ENCODE measurements at places on chromosomes 11 and 22. TPM values are rescaled to one million over a fixed set of nuclear protein-coding genes. Genes with fewer than 3 reads are reported as not detected.

Gene MRPL49
- total RNA-seq = 51.5 TPM

Gene NELL1
- 176 TPM for total RNA-seq

GRCh38 chr11:49202287-49202976, 6.0 kb downstream of the FOLH1 start:
- no peak overlapping the region for H3K4me3 ChIP-seq
- no peaks in the 10 kb centered on the region for H3K27me3 ChIP-seq
- no peak for DNase-seq
- H3K36me3 ChIP-seq = no peaks in the 10 kb centered on the region
- no peak overlapping the region for H3K27ac ChIP-seq
- H3K4me1 ChIP-seq = no peaks in the 10 kb centered on the region

Gene CD3E
- total RNA-seq = not detected

GRCh38 chr22:50479721-50480120, 1.6 kb upstream of the ADM2 start:
- peaks cover 3% of the 10 kb centered on the region for H3K27me3 ChIP-seq
- H3K27ac ChIP-seq = no peak overlapping the region
- no peaks in the 10 kb centered on the region for H3K36me3 ChIP-seq

GRCh38 chr11:119120639-119121007, 757 bp upstream of the HINFP start:
- H3K36me3 ChIP-seq = 0 out of 2 replicates have a peak, but pooled peaks cover 2% of the 10 kb centered on the region
- peaks cover 9% of the 10 kb centered on the region for H3K4me1 ChIP-seq
- H3K27ac ChIP-seq = peak overlapping the region; percentile 70
- DNase-seq = no peak

DNA sequence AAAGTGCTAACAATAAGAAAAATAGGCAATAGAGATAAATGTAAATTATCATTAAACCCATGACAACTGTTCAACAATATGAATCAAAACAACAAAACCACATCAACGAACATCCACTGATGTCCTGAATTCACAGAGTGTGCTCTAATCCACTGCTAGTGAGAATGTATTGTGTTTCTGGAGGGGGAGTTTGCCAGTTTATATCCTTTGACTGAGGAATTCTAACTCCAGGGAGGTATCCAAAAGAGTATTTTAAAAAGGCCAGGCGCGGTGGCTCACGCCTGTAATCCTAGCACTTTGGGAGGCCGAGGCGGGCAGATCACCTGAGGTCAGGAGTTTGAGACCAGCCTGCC, 1.7 kb upstream of the WEE1 start:
- H3K4me3 ChIP-seq = peak overlapping the region; percentile 79
- DNase-seq = peak; percentile 29
- H3K27ac ChIP-seq = peak overlapping the region; percentile 89
- peaks cover 38% of the 10 kb centered on the region for H3K4me1 ChIP-seq
- H3K27me3 ChIP-seq = no peaks in the 10 kb centered on the region

Gene MRGPRF
- 0.51 TPM for total RNA-seq
